Renal cortical epithelial cell (primary cell): ENCODE measurements at places on chromosomes 1 and 21. TPM values are rescaled to one million over a fixed set of nuclear protein-coding genes. Genes with fewer than 3 reads are reported as not detected.
A peak's percentile ranks its signal among the peaks of the same experiment; 100 is the strongest.

PEAR1 gene
- 2.1 and 3.9 TPM in 2 replicates for total RNA-seq

HAO2 gene
- total RNA-seq, result not detected in 2 replicates

PRR9 gene
- not detected in 2 replicates for total RNA-seq

DNA sequence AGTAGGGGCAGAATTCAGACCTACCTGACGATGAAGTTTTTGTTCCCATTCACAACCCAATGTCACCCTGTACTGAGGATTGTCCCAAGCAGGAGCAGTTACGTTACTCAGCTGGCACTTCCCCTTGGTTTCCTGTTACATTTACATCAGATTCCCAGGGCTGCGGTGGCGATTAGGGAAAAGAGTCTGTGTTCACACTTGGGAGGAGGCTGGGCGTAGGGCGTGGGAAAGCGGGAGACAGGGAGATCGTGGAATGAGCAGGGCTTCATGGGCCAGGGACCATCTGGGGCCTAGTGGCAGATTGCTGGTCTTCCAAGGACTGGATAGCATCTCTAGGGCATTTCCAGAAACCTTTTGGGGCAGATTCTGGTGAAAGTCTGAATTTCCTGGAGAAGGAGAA lies 39.0 kb downstream of the TBX19 start:
- no peak for DNase-seq

- DNase-seq, result peak; percentile 78
Observed at GRCh38 chr1:244834543-244835275, 749 bp upstream of the COX20 start.

DNA sequence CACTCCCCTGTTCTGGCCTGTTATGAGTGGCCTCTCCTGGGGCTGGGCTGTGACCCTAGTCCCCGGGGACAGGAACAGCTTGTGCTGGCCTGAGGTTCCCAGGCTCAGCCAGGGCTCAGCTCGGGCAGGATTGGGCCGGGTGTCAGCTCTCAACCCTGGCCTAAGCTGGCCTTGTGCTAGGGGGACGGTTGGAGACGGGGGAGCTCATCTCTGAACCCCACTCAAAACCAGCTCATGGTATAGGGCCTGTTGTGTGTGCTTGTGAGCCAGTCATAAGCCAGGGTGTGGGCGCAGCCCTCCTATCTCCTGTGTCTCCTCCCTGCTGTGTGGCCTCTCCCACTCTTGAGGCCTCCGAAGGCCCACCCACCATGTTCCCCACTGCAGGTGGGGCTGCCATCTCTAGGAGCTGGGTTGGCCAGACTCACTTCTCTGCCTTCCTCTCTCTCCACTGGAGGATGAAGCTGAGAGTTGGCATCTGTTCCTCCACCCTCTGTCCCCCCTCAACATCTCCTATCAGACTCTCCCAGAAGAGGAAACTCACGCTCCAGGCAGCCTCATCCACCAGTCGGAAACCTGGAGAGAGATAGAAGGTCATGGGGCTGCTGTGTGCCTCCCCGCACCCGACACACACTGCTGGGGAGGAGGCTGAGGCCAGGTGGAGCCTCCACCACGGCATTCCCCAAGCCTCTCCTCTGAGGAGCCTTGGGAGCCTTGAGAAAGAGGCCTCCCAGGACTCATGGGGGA lies 1.4 kb downstream of the PEAR1 start:
- DNase-seq, result no peak

DNA sequence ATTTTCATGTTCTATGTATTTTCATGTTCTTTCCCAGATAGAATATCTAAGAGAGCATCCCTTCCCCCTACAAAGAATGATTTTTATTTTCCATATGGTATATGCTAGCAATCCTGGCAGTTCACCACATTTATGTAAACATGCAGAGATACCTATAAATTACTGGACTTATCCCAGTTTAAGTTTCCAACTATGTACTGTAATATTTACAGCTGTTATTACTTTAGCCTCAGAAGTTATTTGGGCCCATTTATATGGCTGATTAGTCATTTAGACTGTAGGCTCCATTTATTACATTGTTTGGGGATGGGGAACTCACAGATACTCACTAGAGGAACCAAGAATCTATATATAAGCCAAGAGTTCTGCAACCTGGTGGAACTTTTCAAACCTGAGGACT lies 84.8 kb upstream of the WARS2 start:
- DNase-seq, result no peak

CLEC20A gene
- total RNA-seq, result not detected in 2 replicates
